ENCODE measurements at places on chromosomes 16 and 17. TPM values are rescaled to one million over a fixed set of nuclear protein-coding genes. Genes with fewer than 3 reads are reported as not detected.

Gene ZMYND15
- 1.5 TPM for total RNA-seq

DNA sequence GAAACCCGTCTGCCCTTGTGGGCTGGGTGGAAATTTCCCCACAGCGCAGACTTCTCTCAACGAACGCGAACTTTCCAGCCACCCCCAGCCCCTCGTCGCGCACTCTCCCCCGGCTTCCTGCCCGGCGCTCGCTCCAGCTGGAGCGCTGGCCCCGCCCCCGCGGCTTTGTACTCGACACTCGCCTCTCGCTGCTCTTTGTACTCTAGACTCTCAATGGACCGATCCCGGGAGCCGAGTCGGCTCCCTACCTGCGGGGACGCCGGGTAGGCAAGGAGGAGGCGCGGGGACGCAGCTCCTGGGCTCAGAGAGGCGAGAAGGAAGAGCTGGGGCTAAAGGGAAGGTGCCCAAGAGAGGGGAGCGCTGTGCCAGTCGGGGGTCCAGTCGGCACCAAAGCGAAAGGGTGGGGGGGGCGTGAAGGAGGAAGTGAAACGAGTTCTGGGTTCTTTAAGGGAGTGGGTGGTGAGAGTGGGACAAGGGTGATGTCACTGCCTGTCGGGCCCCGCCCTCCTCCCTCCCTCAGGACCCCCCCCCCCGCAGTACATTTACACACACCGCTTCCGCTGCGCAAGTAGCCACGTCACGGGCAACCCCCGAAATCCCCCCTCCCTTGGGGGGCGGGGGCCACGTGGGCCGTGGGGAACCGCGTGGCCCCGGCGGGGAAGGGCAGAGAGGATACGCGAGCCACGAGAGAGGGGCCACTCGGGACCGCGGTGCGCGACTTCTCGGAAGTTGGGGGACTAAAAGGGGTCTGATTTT is 9.7 kb downstream of the KDM6B start:
- peaks cover 58% of the 10 kb centered on the region for H3K4me1 ChIP-seq
- H3K4me3 ChIP-seq = peak overlapping the region; percentile 77
- H3K27ac ChIP-seq = peak overlapping the region; percentile 98

- H3K27me3 ChIP-seq = no peaks in the 10 kb centered on the region
- DNase-seq = no peak
- H3K4me3 ChIP-seq = no peak overlapping the region
- H3K36me3 ChIP-seq = peaks cover 53% of the 10 kb centered on the region
- H3K4me1 ChIP-seq = peaks cover 31% of the 10 kb centered on the region
- H3K27ac ChIP-seq = no peak overlapping the region
These were observed 8.7 kb downstream of the ARRB2 start for GRCh38 chr17:4719146-4719545.

- no peak overlapping the region for H3K27ac ChIP-seq
- no peaks in the 10 kb centered on the region for H3K36me3 ChIP-seq
- H3K4me3 ChIP-seq = no peak overlapping the region
- H3K4me1 ChIP-seq = peaks cover 53% of the 10 kb centered on the region
These were observed 91.9 kb upstream of the CBX4 start for GRCh38 chr17:79930877-79931816.

GRCh38 chr17:56994009-56994792 is 16.3 kb downstream of the SCPEP1 start:
- DNase-seq = no peak
- H3K27ac ChIP-seq = no peak overlapping the region
- no peaks in the 10 kb centered on the region for H3K4me1 ChIP-seq
- H3K36me3 ChIP-seq = peaks cover 79% of the 10 kb centered on the region

Gene MPG
- 76.2 TPM for total RNA-seq

GRCh38 chr16:70679671-70680494 is 6.0 kb downstream of the MTSS2 start:
- no peak overlapping the region for H3K4me3 ChIP-seq
- H3K4me1 ChIP-seq = peaks cover 47% of the 10 kb centered on the region
- no peak for DNase-seq
- peaks cover 50% of the 10 kb centered on the region for H3K36me3 ChIP-seq

- peaks cover 32% of the 10 kb centered on the region for H3K4me1 ChIP-seq
- peak overlapping the region; percentile 31 for H3K27ac ChIP-seq
- H3K27me3 ChIP-seq = no peaks in the 10 kb centered on the region
These were observed 741 bp downstream of the PLK1 start for GRCh38 chr16:23679274-23679985.

DNA sequence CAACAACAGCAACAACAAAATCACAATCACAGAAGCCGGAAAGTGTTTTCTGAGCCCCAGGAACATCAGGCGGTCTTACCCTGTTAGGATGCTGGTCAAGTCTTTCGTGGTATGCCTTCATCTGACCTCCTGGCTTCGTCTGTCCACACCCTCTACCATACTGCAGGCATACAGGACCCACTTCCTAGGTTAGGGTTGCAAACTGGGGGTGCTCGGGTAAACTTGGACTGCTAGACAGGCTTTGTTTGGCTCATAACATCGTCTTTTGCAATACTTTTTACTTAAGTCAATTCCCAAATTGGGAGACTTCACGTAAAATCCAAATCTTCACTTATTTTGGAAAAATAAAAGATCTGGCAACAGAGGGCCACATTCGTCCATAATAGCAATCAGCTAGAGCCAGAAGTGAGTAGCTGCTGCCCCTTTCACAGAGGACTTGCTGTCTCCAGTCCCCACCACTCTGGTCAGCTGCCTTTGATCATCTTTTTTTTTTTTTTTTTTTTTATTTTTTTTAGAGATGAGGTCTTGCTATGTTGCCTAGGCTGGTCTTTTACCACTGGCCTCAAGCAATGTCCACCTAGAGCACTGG is 30.0 kb downstream of the CHD9 start:
- H3K27ac ChIP-seq = peak overlapping the region; percentile 84
- no peaks in the 10 kb centered on the region for H3K36me3 ChIP-seq
- no peak overlapping the region for H3K4me3 ChIP-seq
- peaks cover 43% of the 10 kb centered on the region for H3K4me1 ChIP-seq
- H3K27me3 ChIP-seq = no peaks in the 10 kb centered on the region

DNA sequence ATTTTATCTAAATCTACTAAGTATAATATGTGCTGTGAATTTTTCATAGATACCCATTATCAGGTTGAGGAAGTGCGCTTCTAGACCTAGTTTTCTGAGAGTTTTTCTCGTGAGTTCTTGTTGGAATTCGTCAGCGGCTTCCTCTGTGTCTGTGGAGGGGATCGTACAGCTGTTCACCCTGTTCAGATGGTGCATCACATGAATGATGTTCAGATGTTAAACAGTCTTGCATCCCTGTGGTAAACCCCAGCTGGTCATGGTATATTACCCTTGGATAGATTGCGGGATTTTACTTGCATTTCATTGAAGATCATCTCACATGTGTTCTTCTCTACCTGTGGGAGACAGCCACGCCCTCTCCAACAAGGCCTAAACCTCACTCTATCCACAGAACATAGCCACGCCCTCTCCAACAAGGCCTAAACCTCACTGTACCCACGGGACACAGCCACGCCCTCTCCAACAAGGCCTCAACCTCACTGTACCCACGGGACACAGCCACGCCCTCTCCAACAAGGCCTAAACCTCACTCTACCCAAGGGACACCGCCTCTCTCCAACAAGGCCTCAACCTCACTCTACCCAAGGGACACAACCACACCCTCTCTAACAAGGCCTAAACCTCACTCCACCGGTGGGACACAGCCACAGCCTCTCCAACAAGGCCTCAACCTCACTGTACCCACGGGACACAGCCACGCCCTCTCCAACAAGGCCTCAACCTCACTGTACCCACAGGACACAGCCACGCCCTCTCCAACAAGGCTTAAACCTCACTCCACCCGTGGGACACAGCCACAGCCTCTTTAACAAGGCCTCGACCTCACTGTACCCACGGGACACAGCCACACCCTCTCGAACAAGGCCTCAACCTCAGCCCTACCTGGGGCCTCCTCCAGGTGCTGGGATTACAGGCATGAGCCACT is 180.2 kb upstream of the CHMP6 start:
- H3K27me3 ChIP-seq = no peaks in the 10 kb centered on the region
- no peak for DNase-seq
- H3K4me3 ChIP-seq = no peak overlapping the region
- no peaks in the 10 kb centered on the region for H3K4me1 ChIP-seq
- H3K27ac ChIP-seq = no peak overlapping the region

Gene WNK4
- 16.3 TPM for total RNA-seq

DNA sequence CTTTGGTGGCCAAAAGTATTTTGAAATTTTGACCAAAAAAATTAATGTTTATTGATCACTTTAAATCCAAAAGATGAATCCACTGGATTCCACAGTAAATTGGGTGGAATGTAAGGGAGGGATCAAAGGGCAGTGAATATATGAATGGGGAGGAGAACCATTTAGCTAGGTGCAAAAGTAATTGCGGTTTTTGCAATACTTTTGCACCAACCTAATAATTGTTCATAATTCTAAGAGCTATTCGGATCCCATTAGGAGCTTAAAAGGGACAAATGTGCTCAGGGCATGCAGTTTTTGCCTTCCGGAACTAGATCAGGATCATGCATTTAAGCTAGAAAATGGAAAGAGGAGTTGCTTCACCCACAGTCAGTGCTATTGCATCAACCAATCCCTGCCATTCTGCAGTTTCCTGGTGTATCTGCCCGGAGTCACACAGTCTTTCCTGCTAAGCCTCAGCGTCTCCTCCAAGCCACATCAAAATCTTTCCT is at the start of gene LPO:
Gene LPO (plus strand): TSS at position 438 of the 488 bp plus-strand sequence. CDS start 4,396 bp downstream, outside the sequence.
- H3K27me3 ChIP-seq = peaks cover 25% of the 10 kb centered on the region
- DNase-seq = no peak
- H3K27ac ChIP-seq = no peak within 1 kb of the TSS
- H3K36me3 ChIP-seq = no peaks in the 10 kb centered on the region
- no peaks in the 10 kb centered on the region for H3K4me1 ChIP-seq
- H3K4me3 ChIP-seq = no peak within 1 kb of the TSS

DNA sequence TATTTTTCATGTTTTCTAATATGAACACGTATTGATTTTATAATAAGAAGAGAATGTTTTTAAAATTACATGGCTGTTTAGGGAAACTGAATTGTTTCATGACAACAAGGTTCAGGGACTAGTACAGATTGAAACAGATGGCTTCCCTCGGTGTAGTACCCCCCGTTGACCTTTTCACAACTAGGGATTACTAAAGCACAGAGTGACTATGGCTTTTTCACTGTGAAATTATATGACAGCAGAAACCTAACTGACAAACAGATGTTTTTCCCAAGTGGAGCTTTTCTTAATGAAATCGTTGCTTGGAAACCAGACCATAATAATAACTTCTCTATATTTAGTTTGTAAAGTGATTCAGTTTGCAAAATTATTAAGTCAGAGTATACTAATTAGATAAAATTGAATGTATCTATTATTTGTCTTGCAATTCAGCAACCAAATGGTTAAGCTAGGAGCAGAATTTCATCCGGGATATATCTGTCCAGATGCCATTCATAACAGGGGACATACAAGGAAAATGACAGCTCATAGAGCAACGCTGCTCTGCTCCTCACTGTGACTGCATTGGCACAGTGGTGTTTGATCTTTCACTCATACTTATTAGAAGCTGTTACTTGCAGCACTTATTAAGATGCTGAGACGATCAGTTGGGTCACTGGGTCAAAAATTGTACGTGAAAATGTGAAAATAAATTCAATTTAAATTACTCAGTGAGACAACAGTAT is 111.7 kb downstream of the TANGO6 start:
- H3K36me3 ChIP-seq = no peaks in the 10 kb centered on the region
- no peaks in the 10 kb centered on the region for H3K27me3 ChIP-seq
- no peaks in the 10 kb centered on the region for H3K4me1 ChIP-seq
- H3K27ac ChIP-seq = no peak overlapping the region
